EH (cell line): ENCODE measurements at places on chromosomes 1 and 21.

DNA sequence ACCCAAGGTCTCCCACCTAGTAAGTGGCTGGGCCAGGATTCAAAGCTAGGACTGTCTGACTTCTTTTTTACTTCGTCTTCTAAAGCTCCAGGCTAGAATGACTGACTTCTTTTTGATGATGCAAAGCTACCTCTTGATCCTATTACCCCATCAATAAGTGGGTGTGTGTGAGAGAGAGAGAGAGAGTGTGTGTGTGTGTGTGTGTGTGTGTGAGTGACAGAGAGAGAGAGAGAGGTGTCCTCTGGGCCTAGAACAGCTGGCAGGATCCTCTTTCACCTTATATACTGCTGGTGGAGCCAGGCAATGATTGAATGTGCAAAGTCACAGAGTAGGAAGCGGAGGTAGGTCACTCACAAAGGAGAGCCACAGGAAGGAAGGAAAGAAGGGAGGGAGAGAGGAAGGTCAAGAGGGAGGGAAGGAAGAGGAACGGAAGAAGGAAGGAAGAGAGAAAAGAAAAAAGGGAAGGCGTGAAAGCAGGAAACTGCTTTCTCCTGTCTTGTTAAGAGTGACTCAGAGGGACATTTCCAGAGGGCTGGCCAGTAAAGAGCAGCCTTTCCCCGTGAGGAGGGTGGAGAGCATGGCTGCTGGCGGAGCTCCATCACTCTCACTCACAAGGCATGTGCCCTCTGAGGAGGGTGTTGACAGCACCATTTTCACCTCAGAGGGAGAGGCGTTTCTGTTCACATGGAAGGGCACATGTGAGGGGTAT is 68.9 kb downstream of the CDC7 start:
- peak; percentile 97 for DNase-seq

- DNase-seq, result peak; percentile 51
These were observed 5.5 kb downstream of the CTNNBIP1 start for GRCh38 chr1:9904596-9904995.

- peak; percentile 81 for DNase-seq
These were observed 25.6 kb upstream of the IER5 start for GRCh38 chr1:181062836-181063428.

DNA sequence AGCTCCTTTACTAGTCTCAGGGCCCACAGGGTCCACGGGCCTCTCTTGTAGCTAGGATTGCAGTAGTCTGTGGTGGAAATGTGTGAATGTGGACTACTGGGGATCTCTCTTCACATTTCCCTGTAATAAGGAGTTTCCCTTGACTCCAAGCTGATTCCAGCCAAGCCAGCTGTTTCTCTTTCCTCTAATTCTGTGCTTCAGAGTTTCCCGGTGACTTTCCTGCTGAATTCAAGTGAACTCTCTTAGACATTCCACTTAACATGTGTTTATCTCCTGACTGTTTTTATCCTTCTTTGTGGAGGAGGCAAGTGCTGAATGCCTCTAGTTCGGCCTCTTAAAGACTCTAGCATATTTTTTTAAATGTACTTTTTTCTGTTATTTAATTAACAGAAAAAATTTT is 354.0 kb upstream of the RGS18 start:
- no peak for DNase-seq

DNA sequence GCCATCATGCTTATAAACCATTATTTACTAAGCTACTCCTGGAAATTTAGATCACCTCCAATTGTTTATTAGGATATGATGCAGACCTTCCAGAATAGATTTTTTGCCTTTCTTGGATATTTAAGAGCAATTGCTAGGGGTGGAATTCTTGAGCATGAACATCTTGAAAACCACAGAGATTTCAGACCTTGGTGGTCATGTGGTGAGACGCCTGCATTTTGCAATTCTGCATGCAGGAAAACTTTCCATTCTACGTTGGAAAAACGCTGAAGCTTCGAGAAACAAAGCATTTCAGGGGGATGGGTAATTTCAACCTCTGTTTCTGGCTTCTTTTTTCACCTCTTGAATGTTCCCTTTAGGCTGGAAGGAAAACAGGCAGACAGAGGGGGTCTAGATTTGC is 596.3 kb downstream of the KIF26B start:
- DNase-seq, result peak; percentile 82

- no peak for DNase-seq
These were observed 48.9 kb downstream of the PHC2 start for GRCh38 chr1:33381977-33382376.

GRCh38 chr1:218463194-218464156 is 118.3 kb downstream of the TGFB2 start:
- peak; percentile 84 for DNase-seq

DNA sequence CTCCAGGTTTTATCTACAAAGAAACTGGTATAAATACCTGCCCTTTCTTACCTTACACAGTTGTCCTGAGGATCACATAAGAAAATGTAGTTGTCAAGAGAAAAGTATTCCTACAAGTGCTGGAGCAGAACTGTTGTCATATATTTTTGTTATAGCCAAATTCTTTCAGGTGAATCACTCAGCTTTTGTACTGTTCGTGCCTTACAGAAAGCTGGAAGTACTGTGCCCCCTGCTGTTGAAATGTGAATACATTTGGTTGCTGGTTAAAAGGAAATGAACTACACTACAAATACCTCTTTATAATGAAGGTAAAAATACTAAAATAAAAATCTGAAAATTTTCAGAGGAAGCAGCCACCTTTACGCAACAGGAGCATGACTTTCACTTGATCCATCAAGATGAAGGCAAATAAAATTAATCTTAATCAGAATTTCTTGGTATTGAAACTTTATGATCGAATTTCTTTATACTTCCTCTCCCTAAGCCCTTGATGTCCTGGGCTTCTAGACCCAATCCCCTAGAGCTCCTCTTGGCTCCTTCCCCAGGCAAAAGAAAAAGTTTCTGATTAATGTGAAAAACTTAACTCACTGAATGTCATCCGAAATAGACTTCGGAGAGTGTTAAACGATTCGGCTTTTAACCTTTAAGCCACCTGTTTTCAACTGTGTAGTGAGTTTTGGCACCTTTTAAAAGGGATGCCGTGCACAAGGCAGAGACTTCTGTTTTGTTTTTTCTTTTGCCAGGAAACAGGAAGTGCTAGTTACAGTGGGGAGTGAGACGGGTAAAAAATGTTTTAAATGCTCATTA is 12.5 kb downstream of the CHML start:
- peak; percentile 74 for DNase-seq
